CD4-positive, alpha-beta T cell treated with Interleukin-2 at 100 ng/mL for 4 hours (primary cell): ENCODE measurements at places on chromosomes 5 and 9.

DNA sequence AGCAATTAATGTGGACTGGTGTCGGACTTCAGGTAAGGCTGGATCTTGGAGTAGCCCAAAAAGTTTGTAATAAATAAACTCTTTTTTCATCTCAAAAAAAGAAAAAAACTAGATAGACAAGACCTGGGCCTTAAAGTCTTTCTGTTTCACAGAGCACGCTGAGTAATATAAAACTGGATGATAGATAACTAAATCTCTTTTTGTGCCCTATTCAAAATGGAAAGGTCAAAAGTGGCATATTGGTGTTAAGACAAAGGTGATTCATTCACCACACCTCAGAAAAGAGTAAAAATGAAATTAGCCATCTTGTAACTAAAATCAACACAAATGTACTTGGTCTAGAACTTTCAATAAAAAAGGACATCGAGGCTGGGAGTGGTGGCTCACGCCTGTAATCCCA lies 30.3 kb upstream of the RFK start:
- DNase-seq, result no peak

- no peak for DNase-seq
Measured at GRCh38 chr5:122924719-122925395, 79.4 kb downstream of the SNX24 start.

GRCh38 chr5:145887976-145888574 lies 15.3 kb upstream of the GRXCR2 start:
- no peak for DNase-seq

DNA sequence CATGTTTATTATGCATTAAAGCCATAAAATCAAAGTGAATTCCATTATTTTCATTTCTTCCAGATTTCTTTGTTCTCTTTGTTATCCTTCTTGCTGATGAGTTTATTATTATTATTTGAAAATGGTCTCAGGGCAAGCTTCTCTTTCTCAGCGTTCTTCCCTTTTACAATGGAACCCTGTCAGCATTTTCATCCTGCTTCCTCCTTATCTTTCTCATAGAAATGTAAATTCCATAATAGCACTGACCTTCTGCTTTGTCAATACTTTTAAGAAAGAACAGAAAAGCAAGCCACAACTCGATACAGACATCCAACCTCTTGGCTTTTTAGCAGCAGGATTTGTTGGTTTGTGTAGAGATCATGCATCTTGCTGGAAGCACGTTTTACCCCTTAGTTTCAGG lies 114.0 kb upstream of the BASP1 start:
- no peak for DNase-seq

- DNase-seq, result no peak
Measured at GRCh38 chr5:82635561-82636288, 357.6 kb upstream of the RPS23 start.
